ENCODE measurements at places on chromosomes 7 and 10.

DNA sequence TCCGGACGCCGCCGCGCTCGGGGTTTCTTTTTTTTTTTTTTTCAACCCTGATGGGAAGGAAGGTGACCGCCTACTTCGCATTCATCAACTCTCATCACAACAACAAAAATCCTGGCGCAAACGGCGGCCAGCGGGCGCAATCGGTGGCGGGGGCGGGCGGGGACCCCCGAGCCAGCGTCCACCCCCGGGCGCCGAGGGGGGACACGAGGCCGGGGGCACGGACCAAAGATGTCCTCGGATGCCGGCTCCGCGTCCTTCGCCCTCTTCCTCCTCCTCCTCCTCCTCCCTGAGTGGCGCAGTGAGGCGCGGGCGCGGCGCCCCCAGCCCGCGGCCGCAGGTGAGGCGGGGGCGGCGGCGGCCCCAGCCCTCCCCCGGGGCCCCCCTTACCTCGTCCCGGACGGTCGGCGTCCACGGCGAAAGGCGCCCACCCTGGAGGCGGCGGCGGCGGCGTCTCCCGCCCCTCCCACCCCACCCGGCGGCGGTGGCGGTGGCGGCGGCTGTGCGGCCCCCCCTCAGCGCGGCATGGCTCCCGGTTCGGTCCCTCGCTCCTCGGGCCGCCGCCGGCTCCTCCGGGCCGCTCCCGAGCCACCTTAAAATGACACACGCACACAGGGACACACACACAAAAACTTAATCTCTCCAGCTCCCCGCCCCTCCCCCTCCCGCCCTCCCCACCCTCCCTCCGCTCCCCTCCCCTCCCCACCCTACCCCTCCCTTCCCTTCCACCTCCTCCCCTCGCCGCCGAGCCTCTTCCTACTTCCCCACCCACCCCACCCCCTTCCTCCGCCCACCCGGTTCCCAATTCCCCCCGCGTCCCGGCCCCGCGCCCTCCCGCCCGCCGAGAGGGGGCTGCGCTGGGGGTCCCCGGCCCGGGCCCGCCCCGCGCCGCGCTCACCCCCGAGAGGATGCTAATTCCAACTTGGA, at the start of gene CTBP2:
TSS of gene CTBP2 (minus strand) at position 632 of the 924 bp plus-strand sequence.
- DNase-seq, result no peak

DNA sequence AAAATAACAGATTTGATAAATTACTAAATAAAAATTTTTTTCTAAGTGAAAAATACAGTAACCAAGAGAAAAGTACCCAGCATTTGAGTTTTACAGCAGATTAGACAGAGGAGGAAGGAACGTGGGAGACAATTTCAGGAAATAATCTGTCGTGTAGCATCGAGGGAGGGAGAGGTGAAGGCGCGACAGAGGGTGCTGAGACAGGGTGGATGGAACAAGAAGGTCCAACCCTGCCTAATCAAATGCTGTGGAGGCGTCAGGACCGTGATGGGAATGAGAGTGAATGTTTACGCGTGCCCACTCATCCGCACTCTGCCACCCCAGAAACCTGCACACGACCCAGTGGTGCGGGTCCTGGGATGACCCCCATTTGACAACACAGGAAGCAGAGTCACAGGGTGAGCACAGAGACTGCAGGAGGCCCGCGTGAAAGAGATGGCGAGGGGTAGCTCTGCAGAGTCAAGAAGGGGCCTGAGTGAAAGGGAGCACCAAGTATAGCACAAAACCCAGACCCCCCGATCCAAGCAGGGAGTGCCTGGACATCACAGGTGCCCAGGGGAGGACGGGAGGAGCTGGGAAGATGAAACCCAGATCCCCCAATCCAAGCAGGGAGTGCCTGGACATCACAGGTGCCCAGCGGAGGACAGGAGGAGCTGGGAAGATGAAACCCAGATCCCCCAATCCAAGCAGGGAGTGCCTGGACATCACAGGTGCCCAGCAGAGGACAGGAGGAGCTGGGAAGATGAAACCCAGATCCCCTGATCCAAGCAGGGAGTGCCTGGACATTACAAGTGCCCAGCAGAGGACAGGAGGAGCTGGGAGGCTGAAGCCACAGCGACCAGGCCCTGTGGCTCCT, 558.9 kb downstream of the DNAJB6 start:
- DNase-seq, result no peak

GRCh38 chr7:148435715-148436114, 154.9 kb upstream of the C7orf33 start:
- DNase-seq, result no peak

GRCh38 chr10:107546284-107546683, 381.8 kb upstream of the SORCS1 start:
- DNase-seq, result no peak

All from stimulated activated CD4-positive, alpha-beta T cell treated with anti-CD3 and anti-CD28 coated beads, Interleukin-4, amount 100 ng/mL, for 4 hours (primary cell).